ENCODE measurements at places on chromosomes 5 and 9.

- DNase-seq, result no peak
These were observed 7.8 kb upstream of the LCN9 start for GRCh38 chr9:135655317-135655716.

DNA sequence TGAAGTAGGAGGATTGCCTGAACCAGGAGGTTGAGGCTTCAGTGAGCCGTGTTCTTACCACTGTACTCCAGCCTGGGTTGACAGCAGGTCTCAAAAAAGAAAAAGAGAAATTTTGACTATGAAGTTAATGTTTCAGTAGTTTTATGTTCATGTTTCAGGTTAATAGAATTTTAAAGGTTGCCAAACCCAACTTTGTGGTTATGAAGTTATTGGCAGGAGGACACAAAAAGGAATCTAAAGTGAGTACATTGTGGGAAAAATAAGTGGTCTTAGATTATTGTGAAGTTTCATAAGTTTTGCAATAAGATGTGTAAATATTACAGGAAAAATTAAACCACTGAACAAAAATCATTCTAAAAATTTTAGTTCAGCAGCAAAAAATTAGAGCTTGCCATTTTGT lies 78.6 kb downstream of the GOLM1 start:
- no peak for DNase-seq

DNA sequence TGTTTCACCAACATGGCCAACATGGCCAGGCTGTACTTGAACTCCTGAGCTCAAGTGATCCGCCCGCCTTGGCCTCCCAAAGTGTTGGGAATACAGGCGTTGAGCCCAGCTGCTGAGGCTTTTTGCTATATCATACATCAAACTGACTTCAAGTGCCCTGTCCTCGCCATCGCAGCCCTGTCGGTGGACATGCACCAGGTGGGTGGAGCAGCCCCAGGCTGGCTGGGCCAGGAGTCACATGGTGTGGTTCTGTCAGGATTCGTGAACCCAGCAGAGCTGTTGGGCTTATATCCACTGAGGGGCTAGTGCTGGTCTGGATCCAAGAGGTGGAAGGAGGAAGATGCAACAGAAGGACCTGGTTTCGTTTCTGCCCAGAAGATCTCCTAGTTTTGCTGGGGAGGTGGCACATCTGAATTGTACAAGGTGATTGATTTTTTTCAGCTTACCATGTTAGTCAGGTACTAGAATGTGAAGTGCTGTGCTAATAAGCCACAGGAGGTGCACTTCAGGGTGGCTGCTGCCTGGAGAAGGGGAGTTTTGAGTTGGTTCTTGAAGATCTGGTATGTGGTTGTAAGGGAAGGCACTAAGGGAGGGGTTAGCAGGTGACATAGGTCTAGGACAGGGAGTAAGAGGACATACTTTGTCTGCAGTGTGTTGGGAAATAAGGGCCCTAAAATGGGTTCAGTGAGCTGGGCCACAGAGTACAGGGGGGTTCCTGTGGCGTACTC lies 16.1 kb downstream of the PCBD2 start:
- no peak for DNase-seq

DNA sequence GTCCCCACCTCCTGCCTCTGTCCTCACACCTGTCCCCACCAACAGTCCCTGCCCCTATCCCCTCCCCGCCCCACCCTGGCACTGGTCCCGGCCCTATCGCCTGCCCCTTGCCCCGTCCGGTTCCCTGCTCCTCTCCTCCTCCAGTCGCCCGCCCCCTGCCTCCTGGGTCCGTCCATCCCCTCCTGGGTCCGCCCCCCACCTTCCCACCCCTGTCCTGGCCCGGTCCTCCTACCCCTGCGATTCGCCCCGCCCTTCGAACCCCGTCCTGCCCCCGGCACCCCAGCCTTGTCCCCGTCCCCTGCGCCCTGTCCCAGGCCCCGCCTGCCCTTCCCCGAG lies 372 bp downstream of the EDF1 start:
- no peak for DNase-seq

- peak; percentile 37 for DNase-seq
These were observed 148.5 kb downstream of the ISOC1 start for GRCh38 chr5:129243039-129243438.

GRCh38 chr9:124004593-124004992 lies 7.0 kb upstream of the LHX2 start:
- no peak for DNase-seq

Measured in fibroblast of skin of left quadriceps (primary cell).